Inflammatory macrophage treated with lipopolysaccharide for 1 hour (primary cell): ENCODE measurements at places on chromosomes 7 and 10.

DNA sequence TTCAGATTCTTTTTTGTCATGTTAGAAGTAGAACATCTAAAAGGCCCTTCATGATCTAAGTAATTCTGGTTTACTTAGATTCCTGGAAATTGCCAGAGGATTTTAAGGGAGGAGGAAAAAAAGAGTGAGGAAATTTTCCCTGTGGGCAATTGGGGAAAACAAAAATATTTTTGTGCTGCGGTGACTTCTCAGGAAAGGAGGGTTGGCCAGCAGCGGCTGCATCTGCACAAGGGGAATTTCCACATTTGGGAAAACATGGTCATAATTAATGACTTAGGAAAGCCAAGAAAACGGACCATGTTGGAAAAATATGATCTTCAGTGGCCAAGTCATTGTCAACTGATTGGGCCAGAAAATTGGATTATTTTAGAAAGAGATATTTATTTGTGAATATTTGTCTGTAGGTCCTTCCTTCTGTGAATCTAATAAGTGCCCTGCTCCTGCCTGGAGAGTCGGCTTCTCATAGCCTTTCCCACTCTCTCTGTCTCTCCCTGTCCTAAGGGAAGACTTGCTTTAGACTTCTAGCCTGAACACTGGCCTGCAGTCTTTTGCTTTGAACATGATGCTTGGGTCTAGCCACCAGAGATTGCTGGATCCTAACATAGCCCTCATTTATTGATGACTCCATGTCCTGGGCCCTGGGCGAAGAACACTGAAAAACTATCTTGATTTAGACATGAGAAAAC lies 124.2 kb upstream of the MKLN1 start:
- no peak for DNase-seq

- DNase-seq, result no peak
Measured at GRCh38 chr7:76048668-76048988, 722 bp downstream of the MDH2 start.

GRCh38 chr7:78649976-78650375 lies 803.5 kb downstream of the MAGI2 start:
- DNase-seq, result no peak

- DNase-seq, result no peak
Measured at GRCh38 chr7:20906801-20907453, 120.2 kb upstream of the SP8 start.

GRCh38 chr7:130960208-130960988 lies 226.4 kb upstream of the KLF14 start:
- peak; percentile 97 for DNase-seq

DNA sequence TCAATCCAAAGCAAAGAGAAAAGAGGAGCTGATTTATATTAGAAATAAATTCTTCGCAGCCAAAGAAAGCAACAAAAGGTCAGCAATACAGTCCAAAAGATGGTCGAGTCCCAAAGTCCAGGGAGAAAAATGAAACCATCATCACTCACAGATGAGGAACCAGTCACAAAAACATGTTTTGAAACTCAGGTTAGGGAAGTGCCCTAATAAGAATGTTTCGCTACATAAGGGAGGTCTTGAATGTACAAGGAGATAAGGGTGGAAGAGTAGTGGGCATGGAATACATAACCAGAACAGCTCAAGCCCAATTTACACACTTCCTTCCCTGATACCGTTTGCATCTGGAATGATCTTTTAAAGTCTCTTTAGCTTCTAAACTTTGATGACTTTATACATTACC lies 53.6 kb downstream of the VPS41 start:
- DNase-seq, result peak; percentile 18

- DNase-seq, result no peak
Measured at GRCh38 chr10:14456870-14457266, 126.1 kb upstream of the FRMD4A start.

GRCh38 chr7:26447116-26447515 lies 155.5 kb downstream of the SNX10 start:
- DNase-seq, result no peak

DNA sequence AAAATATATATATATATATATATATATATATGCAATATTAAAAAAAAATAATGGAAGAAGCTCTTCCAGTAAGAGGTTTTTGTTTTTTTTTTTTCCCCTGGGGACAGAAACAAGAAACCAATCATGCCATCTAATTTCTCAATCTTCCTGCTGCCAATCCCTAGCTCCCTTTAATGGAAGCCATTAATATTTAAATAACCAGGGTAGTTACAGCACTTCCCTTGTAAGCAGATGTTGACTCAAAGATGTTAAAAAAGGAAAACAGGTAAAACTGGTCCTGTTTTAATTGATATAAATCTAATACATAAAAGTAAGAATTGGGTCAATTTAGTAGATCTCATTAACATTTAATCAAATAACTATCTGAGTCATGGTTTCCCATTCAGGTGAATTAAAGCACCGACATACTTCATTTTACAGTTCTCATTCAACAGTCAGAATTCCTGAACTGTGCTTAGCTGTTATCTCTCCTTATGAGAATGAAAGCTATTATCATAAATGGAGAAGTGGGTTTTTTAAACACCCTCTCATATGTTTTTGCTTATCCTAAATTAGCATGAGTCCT lies 22.6 kb downstream of the CPVL start:
- no peak for DNase-seq
